Dermis lymphatic vessel endothelial cell (primary cell): ENCODE measurements at places on chromosomes 5 and 9. TPM values are rescaled to one million over a fixed set of nuclear protein-coding genes. Genes with fewer than 3 reads are reported as not detected.

SOX30 gene
- total RNA-seq: under 0.01 TPM in 1 of 2 replicates, not detected in the other

NIPAL4 gene
- not detected in 2 replicates for total RNA-seq

CDX1 gene
- total RNA-seq: under 0.01 TPM in 1 of 2 replicates, not detected in the other

PCDHA10 gene
- under 0.01 and 0.09 TPM in 2 replicates for total RNA-seq

ZFP37 gene
- 0.65 and 1.4 TPM in 2 replicates for total RNA-seq

BARHL1 gene
- total RNA-seq: not detected in 2 replicates

MYOT gene
- total RNA-seq: not detected in 2 replicates

AK8 gene
- total RNA-seq: 0.09 and 0.11 TPM in 2 replicates

NRARP gene
- 23.0 and 41.4 TPM in 2 replicates for total RNA-seq

ZCCHC7 gene
- 8.7 and 12.4 TPM in 2 replicates for total RNA-seq

C9orf50 gene
- total RNA-seq: not detected in 2 replicates

BAAT gene
- under 0.01 TPM in 1 of 2 replicates, not detected in the other for total RNA-seq

UBE2D2 gene
- 54.3 and 55.1 TPM in 2 replicates for total RNA-seq

GRIA1 gene
- under 0.01 and 0.11 TPM in 2 replicates for total RNA-seq

BARX1 gene
- total RNA-seq: not detected in 2 replicates

HMGCS1 gene
- total RNA-seq: 30.9 and 31.2 TPM in 2 replicates

MLLT3 gene
- total RNA-seq: 4.1 and 10.6 TPM in 2 replicates

PIP5KL1 gene
- total RNA-seq: 0.87 and 1.7 TPM in 2 replicates

ADAMTSL2 gene
- total RNA-seq: 0.09 and 0.11 TPM in 2 replicates

TSLP gene
- 0.11 and 0.26 TPM in 2 replicates for total RNA-seq

ANKRD18A gene
- not detected in 2 replicates for total RNA-seq

IL4 gene
- not detected in 2 replicates for total RNA-seq

PROB1 gene
- 3.7 and 4.1 TPM in 2 replicates for total RNA-seq
